Brain microvascular endothelial cell (primary cell): ENCODE measurements at places on chromosomes 5 and 9.

DNA sequence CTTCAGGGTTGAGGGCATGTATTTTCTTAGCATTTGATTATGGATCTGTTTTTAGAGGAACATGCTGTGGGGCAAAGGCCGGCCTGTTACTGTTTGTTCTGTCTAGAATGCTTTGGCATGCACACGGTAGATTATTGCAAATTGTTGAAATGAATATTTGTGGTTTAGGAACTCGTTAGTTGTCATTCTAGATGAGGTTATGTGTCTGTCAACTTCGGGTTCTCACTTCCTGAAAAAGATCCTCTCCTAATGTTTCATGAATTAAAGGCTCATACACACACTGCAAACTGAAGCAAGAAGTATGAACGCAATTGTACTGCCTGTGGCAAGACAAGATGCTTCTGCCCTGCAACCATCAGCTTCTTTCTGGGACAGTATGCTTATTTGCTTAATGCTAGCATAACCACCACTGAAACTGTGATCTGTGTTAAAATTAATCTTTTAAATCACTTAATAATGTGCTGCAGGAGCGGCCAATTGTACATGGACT is 99.6 kb downstream of the BASP1 start:
- DNase-seq, result peak; percentile 29

DNA sequence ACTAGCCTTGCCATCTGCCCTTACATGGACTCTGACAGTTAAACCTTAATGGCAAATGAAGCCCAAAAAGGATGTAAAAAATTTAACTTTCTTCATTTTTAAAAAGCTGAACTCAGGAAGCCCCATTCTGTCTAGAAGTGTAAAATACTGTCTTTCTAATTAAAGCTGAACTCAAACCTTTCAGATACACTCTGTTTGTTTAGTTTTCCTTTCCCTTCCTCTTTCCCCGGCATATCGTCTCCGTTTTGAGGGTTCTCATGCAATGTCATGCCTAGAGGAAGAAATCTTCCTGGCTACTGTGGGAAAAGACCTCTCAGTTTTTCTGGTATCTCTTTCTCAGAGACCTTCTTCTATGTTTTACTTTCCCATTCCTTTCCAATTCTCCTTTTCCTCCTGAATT is 841.5 kb downstream of the DTWD2 start:
- no peak for DNase-seq

- no peak for DNase-seq
Observed at GRCh38 chr5:122565331-122565730, 209.5 kb upstream of the SNX2 start.

DNA sequence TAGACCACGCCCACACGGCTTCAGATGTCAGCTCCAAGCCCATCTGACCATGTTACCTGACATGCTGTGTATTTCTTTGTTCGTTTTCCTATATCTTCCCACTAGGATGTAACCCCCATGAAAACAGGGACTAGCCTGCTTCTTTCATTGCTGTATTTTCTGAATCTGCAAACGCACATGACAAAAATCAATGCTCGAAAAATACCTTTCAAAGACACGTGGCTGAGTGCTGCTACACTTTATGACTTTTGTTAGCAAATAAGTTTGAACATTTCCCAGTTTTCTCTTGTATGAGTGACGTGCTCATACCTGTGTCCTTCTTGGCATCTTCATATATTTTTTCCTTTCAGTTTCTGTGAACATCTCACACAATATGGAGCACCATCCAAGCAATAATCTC is 181.3 kb upstream of the IRX1 start:
- no peak for DNase-seq

- no peak for DNase-seq
Observed at GRCh38 chr5:61860978-61861377, 445.0 kb upstream of the KIF2A start.

- DNase-seq, result no peak
Observed at GRCh38 chr9:32701321-32702022, 66.0 kb upstream of the TAF1L start.

DNA sequence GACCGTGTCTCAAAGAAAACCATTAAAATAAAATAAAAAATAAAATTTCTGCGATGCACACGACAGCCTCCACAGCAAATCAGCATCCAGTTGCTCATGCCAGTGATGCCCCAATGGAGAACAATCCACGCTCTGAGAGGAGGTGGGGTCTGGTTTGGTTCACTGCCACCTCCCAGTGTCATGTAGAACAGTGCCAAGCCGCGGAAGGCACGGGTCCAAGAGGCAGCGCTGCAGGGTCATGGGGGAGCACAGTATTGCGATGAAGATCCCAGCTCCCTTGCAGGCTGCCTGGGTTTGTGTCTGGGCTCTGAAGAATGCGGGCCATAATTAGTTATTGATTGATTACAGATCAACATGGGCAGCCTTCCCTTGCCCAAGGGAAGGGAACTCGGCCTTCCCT is 6.1 kb upstream of the CACFD1 start:
- DNase-seq, result no peak

DNA sequence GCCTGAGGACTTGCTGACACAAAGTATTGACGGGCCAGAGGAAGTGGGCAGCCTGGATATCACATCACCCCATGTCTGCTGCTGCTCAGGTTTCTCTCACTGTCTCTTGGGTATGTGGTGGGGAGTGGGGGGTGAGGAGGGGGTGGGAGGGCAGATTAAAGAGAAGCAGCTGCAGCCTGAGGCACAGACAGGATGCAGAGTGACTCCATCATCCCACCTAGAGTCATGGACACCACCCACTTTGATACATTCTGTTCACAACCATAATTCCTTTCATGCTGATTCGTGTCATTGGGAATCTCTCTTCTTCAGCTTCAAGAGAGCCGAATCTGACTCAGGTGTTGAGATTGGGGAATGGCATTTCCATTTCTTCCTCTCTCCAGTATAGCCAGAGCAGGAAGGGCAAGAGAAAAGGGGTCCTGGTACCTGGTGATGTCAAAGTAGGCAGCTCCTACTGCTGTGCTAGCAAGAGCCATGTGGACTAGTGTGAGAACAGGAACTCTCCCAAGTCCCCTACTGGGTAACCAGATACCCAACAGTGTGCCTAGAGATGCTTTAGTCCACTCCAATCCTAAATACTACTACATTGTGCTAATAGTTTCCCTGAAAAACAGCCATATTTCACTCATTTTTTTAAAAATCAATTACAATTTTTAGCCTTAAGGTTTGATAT is 22.4 kb downstream of the GRAMD2B start:
- no peak for DNase-seq

DNA sequence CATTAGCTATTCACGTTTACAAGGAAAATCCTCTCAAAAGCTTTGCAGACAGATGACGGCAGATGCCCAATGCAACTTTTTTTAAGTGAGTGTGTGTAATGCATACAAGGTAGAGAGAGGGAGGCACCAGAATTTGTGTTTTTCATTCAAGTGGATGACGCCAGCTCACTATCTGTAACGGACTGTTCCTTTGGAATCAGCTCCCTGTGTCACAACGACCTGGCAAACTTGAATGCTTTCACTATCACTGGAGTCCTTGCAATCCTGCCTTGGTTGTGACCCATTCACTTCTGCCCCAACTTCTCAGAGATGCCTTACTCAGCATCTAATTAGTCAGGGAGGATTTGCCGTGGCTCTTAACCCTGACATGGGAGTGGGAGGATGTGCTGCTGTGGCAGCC is 148.5 kb downstream of the BNC2 start:
- peak; percentile 22 for DNase-seq

GRCh38 chr5:149434162-149435014 is 55.3 kb upstream of the IL17B start:
- DNase-seq, result peak; percentile 78

DNA sequence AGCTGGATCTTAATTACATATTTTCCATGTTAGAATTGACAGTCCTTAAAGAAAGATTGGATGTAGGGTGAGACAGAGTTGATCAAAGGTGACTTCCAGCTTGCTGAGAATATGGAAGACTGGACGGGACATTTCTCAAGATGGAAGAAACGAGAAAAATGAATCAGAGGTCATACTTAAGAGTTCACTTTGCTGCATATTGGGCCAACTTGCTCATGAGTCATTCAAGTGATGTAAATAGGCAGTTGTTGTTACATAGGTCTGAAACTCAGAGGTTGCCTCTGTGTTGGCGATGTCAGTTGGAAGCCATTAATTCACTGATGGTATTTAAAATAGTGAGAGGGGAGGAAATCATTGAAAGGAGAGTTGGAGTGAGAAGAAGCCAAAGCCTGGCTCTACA is 132.8 kb downstream of the CD180 start:
- DNase-seq, result peak; percentile 72

DNA sequence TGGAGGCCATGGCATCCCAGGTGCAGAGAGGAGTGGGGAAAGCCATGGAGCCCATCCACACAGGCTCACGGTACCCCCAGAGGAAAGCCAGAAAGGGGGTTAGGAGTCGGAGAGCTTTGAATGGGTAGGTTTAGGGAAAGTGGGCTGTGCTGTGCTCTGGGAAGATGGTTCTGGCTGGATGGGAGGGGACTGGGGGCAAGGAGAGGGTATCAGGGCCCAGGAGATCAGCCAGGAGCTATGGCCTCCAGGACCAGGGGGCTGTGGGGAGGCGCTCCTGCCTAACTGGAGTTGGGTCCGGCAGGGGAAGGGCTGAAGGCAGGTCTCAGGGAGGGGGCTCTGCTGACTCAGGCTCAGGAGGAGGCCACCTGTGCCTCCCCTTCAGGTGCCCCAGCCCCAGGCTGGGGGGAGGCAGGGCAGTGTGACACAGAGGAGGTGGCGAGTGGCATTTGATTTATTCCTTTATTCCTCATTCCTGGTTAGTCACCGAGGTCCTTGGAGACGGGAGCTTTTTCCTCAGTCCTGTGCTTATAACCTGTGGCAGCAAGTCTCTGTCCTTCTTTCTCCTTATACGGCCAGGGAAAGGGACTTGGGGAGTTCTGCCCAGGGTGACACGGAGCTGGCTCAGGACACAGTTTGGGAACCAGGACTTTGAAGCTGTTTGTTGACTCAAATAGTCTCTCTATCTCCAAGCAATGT is 60.8 kb downstream of the TSTD2 start:
- DNase-seq, result no peak
